ENCODE measurements at places on chromosomes 11 and 22. TPM values are rescaled to one million over a fixed set of nuclear protein-coding genes. Genes with fewer than 3 reads are reported as not detected.

The OR51E2 gene
- total RNA-seq, result not detected

The IFITM2 gene
- total RNA-seq, result 29.3 TPM

The DTX4 gene
- 0.18 TPM for total RNA-seq

The SLC22A6 gene
- not detected for total RNA-seq

The APOL6 gene
- 1.2 TPM for total RNA-seq

The KRTAP5-10 gene
- total RNA-seq, result not detected

The SLC15A3 gene
- 8.7 TPM for total RNA-seq

The LRRN4CL gene
- 0.09 TPM for total RNA-seq

The DPP3 gene
- 56.5 TPM for total RNA-seq

The E2F8 gene
- 1.0 TPM for total RNA-seq
